ENCODE measurements at places on chromosomes 4 and X. TPM values are rescaled to one million over a fixed set of nuclear protein-coding genes. Genes with fewer than 3 reads are reported as not detected.

The GIMD1 gene
- not detected for polyA plus RNA-seq

The ERVMER34-1 gene
- polyA plus RNA-seq: 0.06 TPM

The P2RY4 gene
- polyA plus RNA-seq: 0.05 TPM

The MAGEC2 gene
- 2.0 TPM for polyA plus RNA-seq

The C4orf36 gene
- 0.71 TPM for polyA plus RNA-seq

The MAGED2 gene
- 202 TPM for polyA plus RNA-seq

The ADH7 gene
- polyA plus RNA-seq: not detected

The AFM gene
- polyA plus RNA-seq: not detected

The KIT gene
- polyA plus RNA-seq: 0.79 TPM

The SCML1 gene
- 10.7 TPM for polyA plus RNA-seq

The ZXDA gene
- polyA plus RNA-seq: 0.84 TPM

DNA sequence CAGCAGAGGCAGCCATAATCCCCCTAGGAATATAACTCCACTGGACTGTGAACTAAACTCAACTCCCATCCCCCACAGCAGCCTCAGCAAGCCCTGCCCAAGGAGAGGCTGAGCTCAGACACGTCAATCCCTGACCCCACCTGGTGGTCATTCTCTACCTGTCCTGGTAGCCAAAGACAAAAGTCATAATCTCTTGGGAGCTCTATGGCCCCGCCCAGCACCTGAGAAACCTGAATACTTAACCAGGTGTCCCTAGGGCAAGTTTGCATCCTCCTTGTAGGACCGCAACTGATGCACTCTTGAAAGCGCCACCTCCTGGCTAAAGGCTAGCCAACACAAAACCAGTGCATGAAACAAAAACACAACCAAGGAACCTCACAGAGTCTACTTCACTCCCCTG lies 18.4 kb downstream of the CT47B1 start:
- no peak for DNase-seq

DNA sequence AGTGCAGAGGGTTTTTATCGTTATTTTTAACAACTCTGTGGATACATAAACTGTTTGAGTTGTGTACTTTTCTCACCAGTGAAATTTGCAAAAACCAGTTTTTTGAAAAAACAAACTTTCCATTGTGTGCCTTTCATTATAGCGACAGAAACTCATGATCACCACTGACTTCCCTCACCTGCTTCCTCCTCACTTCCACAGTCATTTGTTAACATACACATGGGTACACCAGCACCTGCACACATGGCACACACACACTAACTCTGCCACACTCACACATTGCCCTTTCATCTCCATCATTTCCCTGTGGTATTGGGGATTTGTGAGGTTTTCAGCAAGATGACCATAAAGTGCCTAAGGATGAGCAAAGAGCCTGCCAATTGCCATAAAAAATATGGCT lies 20.6 kb downstream of the CLDN22 start:
- DNase-seq: no peak

GRCh38 chr4:114286262-114286810 lies 306.9 kb upstream of the ARSJ start:
- DNase-seq: no peak

DNA sequence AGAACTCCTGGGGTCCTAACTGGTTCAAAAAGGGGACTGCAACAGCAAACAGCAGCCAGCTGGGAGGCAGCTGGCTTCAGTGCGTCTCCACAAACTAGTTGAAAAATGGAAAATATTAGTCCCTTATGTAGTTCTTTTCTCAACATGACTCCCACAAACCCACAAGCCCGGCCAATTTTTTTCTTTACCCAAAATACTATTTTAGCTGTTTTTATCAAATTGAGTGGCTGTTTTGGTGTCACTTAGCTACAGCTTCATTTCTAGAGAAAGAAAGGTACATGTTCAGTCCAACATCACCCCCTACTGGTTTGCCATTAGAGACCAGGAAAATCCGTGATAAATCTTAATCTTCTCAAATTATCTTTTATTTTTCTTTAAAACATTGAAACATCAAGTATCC lies 97.2 kb downstream of the GUCY2F start:
- no peak for DNase-seq

- no peak for DNase-seq
Measured at GRCh38 chrX:43961699-43962098, 11.5 kb downstream of the NDP start.

DNA sequence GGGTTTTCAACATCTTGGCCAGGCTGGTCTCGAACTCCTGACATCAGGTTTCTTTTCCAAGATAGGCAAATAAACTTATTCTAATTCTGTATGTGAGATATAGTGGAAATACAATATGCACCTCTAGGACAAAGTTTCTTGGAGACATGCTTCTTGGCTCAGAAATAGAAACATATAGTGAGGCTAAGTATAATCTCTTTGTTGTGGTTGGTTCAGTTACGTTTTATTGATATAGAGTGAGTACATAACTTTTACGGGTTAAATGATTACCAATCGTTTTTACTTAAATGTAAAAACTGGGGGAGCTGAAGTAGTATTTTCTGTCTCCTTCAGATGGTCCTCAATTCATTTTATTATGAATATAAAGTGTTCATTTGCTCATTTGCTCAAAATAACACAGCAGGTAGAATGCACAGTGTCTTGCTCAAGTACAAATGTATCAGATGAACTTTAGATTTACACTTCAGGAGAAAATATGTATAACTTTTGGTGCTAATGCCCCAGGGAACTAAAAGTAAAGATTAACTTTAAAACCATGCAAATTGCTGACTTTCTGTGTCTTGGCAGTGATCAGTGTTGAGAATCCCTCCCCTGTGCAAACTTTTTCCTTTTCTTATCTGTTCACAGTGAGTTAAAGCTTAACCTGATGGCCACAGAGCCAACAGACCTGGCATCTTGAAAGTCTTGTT lies 77.6 kb downstream of the AFF1 start:
- no peak for DNase-seq

GRCh38 chr4:99863804-99864203 lies 30.4 kb downstream of the LAMTOR3 start:
- no peak for DNase-seq

- DNase-seq: no peak
Measured at GRCh38 chrX:68665502-68665901, 18.0 kb downstream of the STARD8 start.

- peak; percentile 38 for DNase-seq
Measured at GRCh38 chr4:119233750-119234149, 21.2 kb downstream of the USP53 start.

GRCh38 chr4:106953036-106953705 lies 82.9 kb downstream of the DKK2 start:
- peak; percentile 5 for DNase-seq

GRCh38 chr4:55397520-55398321 lies 2.0 kb downstream of the TMEM165 start:
- no peak for DNase-seq

GRCh38 chr4:123843137-123843536 lies 446.5 kb downstream of the SPRY1 start:
- DNase-seq: no peak

- DNase-seq: no peak
Measured at GRCh38 chr4:113146876-113147358, 97.5 kb downstream of the ANK2 start.

Measured in SK-N-SH (cell line).